ENCODE measurements at places on chromosomes 6 and 20. TPM values are rescaled to one million over a fixed set of nuclear protein-coding genes. Genes with fewer than 3 reads are reported as not detected.

The TRERF1 gene
- 20.8 TPM for total RNA-seq

The GSTA2 gene
- total RNA-seq: not detected

The SPATA2 gene
- 8.7 TPM for total RNA-seq

DNA sequence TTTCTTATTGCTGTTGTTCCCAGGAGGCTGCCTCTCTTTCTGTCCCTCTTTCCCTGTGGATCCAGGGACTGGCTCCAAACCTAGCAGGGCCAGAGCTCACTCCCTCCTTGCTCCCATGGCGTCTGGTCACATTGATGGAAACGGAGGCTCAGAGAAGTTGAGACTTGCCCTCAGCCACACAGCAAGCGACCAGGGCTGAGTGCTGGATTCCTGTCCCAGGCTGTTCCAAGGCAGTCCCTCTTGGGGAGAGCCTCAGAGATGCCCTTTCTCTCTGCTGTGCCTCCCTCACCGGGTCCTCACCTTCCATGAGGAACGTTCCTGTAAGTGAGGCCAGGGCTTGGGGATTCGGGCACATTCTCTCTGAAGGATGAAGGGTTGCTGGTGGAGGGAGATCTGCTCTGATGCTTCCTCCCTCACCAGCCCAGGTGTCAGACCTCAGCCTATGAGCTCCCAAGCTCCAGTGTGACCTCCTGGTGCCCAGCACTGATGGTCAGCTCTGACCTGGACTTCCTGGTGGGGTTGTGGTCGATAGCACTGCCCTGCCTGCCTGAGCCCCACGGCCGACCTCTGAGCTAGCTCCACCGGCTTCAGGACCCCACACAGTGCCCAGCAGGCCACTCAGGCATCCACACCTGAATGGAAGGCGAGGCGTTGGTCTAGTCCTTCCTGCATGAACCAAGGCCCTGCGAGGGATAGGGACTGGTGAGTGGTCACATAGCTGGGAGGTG, 26.8 kb downstream of the SUN5 start:
- no peaks in the 10 kb centered on the region for H3K4me1 ChIP-seq
- H3K4me3 ChIP-seq: no peak overlapping the region
- peaks cover 9% of the 10 kb centered on the region for H3K27me3 ChIP-seq
- DNase-seq: peak; percentile 77
- no peak overlapping the region for H3K27ac ChIP-seq

The SAPCD1 gene
- total RNA-seq: 42.2 TPM

GRCh38 chr20:61191096-61191495, 61.0 kb upstream of the CDH4 start:
- no peak overlapping the region for H3K4me3 ChIP-seq
- H3K4me1 ChIP-seq: no peaks in the 10 kb centered on the region
- peaks cover 34% of the 10 kb centered on the region for H3K27me3 ChIP-seq
- no peaks in the 10 kb centered on the region for H3K36me3 ChIP-seq
- DNase-seq: no peak

The FAM83B gene
- 153 TPM for total RNA-seq

DNA sequence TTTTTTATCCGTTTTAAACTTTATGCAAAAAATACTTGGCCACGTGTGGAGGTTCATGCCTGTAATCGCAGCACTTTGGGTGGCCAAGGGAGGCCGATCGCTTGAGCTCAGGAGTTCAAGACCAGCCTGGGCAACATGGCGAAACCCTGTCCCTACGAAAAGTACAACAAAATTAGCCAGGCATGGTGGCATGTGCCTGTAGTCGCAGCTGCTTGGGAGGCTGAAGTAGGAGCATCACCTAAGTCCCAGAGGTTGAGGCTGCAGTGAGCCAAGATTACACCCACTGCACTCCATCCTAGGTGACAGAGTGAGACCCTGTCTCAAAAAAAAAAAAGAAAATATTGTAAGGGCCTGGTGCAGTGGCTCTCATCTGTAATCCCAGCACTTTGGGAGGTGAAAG, 45.0 kb downstream of the CSE1L start:
- no peak for DNase-seq
- H3K36me3 ChIP-seq: peaks cover 94% of the 10 kb centered on the region
- H3K4me3 ChIP-seq: no peak overlapping the region
- H3K27me3 ChIP-seq: no peaks in the 10 kb centered on the region

The PTCRA gene
- not detected for total RNA-seq

GRCh38 chr6:144909753-144910285, 624.7 kb downstream of the UTRN start:
- DNase-seq: no peak
- no peaks in the 10 kb centered on the region for H3K4me1 ChIP-seq
- H3K27ac ChIP-seq: no peak overlapping the region
- no peak overlapping the region for H3K4me3 ChIP-seq

DNA sequence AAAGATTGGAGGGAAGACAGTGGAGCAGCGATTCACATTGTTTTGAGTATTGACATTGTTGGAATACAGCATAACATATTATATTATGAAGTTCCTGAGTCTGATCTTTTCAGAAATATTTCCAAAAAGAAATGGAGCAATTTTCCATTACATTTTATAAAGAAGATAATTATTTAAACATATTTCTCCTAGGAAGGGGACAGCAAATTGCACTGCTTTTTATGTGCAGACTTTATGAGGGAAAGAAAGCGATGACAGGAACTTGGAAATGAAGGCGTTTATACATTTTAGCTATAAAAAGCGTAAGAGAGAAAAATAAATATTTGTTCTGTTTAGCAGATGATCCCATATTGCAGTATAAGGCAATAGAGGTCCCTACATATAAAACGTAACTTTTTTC, 117.0 kb upstream of the EDN1 start:
- H3K27me3 ChIP-seq: no peaks in the 10 kb centered on the region
- H3K4me3 ChIP-seq: no peak overlapping the region
- no peaks in the 10 kb centered on the region for H3K4me1 ChIP-seq
- no peak for DNase-seq

The APOM gene
- total RNA-seq: 4.4 TPM

GRCh38 chr20:53944796-53945195, 125.6 kb downstream of the BCAS1 start:
- no peak overlapping the region for H3K27ac ChIP-seq
- H3K4me1 ChIP-seq: peaks cover 26% of the 10 kb centered on the region
- no peaks in the 10 kb centered on the region for H3K27me3 ChIP-seq
- H3K36me3 ChIP-seq: no peaks in the 10 kb centered on the region
- DNase-seq: no peak
- no peak overlapping the region for H3K4me3 ChIP-seq

The SALL4 gene
- 0.59 TPM for total RNA-seq

- no peaks in the 10 kb centered on the region for H3K36me3 ChIP-seq
- H3K4me3 ChIP-seq: no peak overlapping the region
- no peak overlapping the region for H3K27ac ChIP-seq
These were observed 126.1 kb upstream of the RPS6KA2 start for GRCh38 chr6:166752928-166753721.

GRCh38 chr6:14922706-14923460, 323.0 kb upstream of the JARID2 start:
- peak overlapping the region; percentile 62 for H3K27ac ChIP-seq
- no peak overlapping the region for H3K4me3 ChIP-seq
- no peaks in the 10 kb centered on the region for H3K27me3 ChIP-seq
- H3K4me1 ChIP-seq: peaks cover 9% of the 10 kb centered on the region
- no peak for DNase-seq

- no peaks in the 10 kb centered on the region for H3K36me3 ChIP-seq
- H3K27ac ChIP-seq: no peak overlapping the region
- H3K27me3 ChIP-seq: no peaks in the 10 kb centered on the region
- no peaks in the 10 kb centered on the region for H3K4me1 ChIP-seq
- no peak for DNase-seq
- no peak overlapping the region for H3K4me3 ChIP-seq
These were observed 174.6 kb downstream of the UBE3D start for GRCh38 chr6:82891076-82891475.

The EYA4 gene
- total RNA-seq: 3.4 TPM

DNA sequence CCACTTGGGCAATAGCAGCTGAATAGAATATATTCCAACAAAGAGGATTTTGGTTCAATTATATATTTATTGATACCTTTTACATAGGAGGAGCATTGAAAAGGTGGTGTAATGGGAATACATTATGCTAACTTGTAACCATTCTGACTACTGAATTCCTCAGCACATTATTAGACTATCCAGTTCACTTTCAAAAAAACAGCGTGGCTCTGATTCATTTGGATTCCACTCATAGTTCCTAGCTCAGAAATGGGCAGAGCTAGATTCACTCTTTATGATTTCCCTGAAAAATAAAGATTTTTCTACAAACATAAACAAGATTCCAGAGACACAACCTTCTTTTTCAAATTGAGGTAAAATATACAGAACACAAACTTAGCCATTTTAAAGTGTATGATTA, 9.2 kb upstream of the TRERF1 start:
- no peak for DNase-seq
- H3K4me1 ChIP-seq: no peaks in the 10 kb centered on the region
- H3K4me3 ChIP-seq: no peak overlapping the region
- H3K36me3 ChIP-seq: no peaks in the 10 kb centered on the region
- H3K27ac ChIP-seq: no peak overlapping the region

- H3K27me3 ChIP-seq: no peaks in the 10 kb centered on the region
- H3K27ac ChIP-seq: no peak overlapping the region
- H3K4me3 ChIP-seq: no peak overlapping the region
- H3K36me3 ChIP-seq: no peaks in the 10 kb centered on the region
These were observed 48.2 kb upstream of the ARG1 start for GRCh38 chr6:131524695-131525336.

DNA sequence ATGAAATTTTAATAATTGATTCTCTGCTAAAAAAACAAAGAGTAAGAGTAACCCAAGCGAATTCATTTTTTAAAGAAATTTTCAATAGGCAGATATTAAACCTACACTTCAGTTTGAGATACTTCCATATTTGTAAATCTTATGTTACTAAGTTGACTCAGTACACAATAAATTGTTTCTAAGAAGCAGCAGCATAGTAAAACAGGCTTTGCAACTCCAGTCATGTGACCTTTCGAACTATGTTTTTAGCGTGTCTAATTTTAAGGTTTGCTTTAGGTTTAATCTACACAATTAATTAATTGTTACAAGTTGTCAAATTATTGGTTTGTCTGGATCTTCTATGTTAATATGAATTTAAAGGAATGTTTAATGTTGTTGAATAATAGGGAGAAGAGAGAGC, 708.9 kb upstream of the CITED2 start:
- H3K4me3 ChIP-seq: no peak overlapping the region
- no peak overlapping the region for H3K27ac ChIP-seq
- H3K27me3 ChIP-seq: no peaks in the 10 kb centered on the region
- no peak for DNase-seq
- peaks cover 22% of the 10 kb centered on the region for H3K4me1 ChIP-seq
- H3K36me3 ChIP-seq: no peaks in the 10 kb centered on the region

The OTOR gene
- total RNA-seq: not detected

DNA sequence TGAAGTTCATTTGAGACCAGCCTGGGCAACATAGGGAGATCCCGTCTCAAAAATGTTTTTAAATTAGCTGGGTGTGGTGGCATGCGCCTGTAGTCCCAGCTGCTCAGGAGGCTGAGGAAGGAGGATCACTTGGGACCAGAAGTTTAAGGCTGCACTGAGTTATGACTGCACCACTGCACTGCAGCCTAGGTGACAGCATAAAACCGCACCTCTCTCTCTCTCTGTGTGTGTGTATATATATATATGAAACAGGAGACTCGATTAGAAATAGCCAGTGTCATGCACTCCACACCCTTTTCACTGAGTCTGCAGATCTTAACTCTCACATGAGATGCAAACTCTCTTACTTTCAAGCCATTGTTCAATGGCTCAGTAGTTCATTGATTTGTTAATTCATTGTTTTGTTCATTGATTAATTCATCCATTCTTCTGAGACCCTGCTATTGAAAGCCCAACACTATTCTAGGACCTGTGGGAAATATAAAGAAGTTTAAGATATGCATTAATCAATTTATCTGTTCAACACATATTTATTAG, 52.4 kb upstream of the MRPS10 start:
- DNase-seq: no peak
- no peak overlapping the region for H3K4me3 ChIP-seq
- H3K27me3 ChIP-seq: no peaks in the 10 kb centered on the region
- H3K27ac ChIP-seq: no peak overlapping the region
- peaks cover 21% of the 10 kb centered on the region for H3K36me3 ChIP-seq

The CCM2L gene
- 1.3 TPM for total RNA-seq

DNA sequence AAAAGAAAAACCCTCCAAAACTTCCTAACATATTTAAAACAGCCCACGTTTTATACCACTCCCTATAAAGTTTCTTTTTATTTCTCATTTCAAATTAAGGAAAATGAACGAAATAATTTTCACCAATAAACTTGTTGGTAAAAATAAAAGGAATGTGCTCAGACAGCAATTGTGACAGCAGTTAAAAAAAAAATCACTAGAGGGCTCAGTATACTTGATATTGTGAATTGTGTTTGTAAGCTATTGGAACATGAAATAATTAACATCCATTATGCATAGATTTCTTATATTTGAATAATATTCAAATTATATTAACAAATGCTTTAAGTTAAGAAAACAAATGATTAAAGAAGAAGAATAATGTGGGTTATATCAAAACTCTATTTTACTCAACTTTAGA, 105.5 kb downstream of the ASCC3 start:
- H3K27ac ChIP-seq: no peak overlapping the region
- no peaks in the 10 kb centered on the region for H3K4me1 ChIP-seq
- no peak overlapping the region for H3K4me3 ChIP-seq

DNA sequence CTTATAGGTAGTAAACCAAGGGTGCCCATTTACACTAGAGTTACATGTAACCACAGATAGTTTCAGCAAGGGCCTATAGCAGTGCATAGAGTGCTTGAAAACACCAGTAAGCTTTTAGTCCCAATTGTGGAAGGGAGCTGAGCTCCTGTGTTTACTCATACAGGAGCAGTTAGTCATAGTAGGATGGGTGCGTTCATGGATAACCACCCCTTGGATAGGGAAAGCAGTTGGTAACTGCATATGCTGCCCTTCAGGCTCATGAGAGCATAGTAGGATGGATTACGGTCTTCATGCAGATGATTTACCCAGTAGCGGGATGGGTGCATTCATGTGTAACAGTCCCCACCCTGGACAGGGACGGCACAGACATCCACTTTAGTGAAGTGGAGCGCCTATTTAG, 45.1 kb downstream of the OR2B6 start:
- DNase-seq: no peak
- no peaks in the 10 kb centered on the region for H3K4me1 ChIP-seq
- no peaks in the 10 kb centered on the region for H3K36me3 ChIP-seq
- H3K27ac ChIP-seq: no peak overlapping the region
- H3K27me3 ChIP-seq: peaks cover 6% of the 10 kb centered on the region

GRCh38 chr20:16205507-16205906, 367.7 kb downstream of the KIF16B start:
- no peak overlapping the region for H3K4me3 ChIP-seq
- no peaks in the 10 kb centered on the region for H3K36me3 ChIP-seq
- H3K27me3 ChIP-seq: no peaks in the 10 kb centered on the region

- H3K27me3 ChIP-seq: no peaks in the 10 kb centered on the region
- H3K4me1 ChIP-seq: peaks cover 3% of the 10 kb centered on the region
- no peak for DNase-seq
- no peak overlapping the region for H3K4me3 ChIP-seq
- no peak overlapping the region for H3K27ac ChIP-seq
These were observed 18.4 kb downstream of the TENT5A start for GRCh38 chr6:81734081-81734480.

- no peaks in the 10 kb centered on the region for H3K4me1 ChIP-seq
- H3K27ac ChIP-seq: no peak overlapping the region
- H3K27me3 ChIP-seq: no peaks in the 10 kb centered on the region
- H3K36me3 ChIP-seq: peaks cover 27% of the 10 kb centered on the region
These were observed 12.5 kb downstream of the SLC18B1 start for GRCh38 chr6:132785936-132786335.

- H3K4me1 ChIP-seq: peaks cover 24% of the 10 kb centered on the region
- no peak overlapping the region for H3K27ac ChIP-seq
- H3K36me3 ChIP-seq: no peaks in the 10 kb centered on the region
These were observed 15.5 kb upstream of the RAMACL start for GRCh38 chr6:166601956-166602355.

- peak overlapping the region; percentile 63 for H3K4me3 ChIP-seq
- peaks cover 11% of the 10 kb centered on the region for H3K27me3 ChIP-seq
- H3K36me3 ChIP-seq: no peaks in the 10 kb centered on the region
- H3K27ac ChIP-seq: no peak overlapping the region
- no peak for DNase-seq
These were observed 1.2 kb downstream of the MAK start for GRCh38 chr6:10837009-10837621.

Measured in suprapubic skin (tissue), 4 donors.